NCI-H1694 treated with DMSO at 0.1 percent for 48 hours (cell line): ENCODE measurements at places on chromosomes 7 and 10.

DNA sequence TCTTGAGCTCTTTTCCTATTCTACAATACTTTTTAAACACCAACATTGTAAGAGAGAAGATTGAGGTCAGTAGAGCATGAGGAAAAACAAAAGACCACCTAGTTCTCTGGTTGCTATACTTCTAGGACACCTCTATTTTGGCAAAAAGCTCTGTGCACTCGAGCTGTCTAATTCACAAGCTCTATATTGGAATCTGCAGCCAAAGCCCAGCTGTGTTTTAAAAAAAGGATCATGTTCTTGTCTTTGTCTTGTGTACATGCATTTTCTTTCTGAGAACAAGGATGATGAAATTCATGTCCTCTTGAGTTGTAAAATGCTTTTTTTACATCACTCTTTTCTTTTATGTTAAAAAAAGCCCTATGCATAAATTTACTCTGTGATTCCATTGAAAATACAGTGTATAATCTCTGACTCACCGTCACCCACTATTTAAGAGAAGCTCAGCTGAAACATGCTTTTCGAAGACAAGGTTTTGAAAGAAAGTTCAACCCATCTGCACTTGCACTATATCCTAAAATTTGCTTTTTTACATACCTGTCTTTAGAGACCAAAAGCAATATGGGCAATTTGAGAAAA lies 215.5 kb upstream of the VSTM2A start:
- DNase-seq, result no peak

GRCh38 chr10:107924458-107924857 lies 760.0 kb upstream of the SORCS1 start:
- no peak for DNase-seq

DNA sequence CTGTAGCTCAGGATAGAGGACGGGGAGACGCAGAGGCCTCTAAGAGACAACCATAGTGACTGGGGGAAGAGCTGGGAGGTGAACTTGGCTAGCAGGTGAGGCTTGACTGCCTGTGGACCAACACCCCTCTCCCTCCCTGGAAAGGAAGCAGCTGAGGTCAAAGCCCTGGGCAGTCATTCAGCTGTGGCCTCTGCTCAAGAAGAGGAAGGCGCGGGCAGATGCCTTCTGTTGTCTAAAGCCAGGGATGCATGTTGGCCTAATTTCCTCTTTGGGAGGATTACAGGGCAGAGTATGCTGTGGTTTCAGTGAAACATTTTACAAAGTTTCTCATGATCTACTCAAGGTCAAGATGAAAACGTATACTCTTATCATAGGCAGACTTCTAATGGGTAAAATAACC lies 327.1 kb downstream of the PRPF18 start:
- no peak for DNase-seq

DNA sequence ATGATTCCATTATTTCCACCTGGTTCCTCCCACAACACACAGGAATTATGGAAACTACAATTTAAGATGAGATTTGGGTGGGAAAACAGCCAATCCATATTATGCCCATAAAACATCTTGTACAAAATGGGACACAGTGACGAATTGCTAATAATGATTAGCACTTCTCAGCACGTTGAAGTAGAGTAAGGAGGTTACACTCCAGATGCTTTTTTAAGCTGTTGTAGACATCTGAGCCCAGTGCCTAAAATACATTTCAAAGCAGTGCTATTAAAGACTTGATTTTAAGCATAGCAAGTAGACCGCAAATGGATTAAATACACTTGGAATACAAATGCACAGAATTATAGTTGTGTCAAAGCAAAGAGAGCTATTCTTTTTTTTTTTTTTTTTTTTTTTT lies 105.9 kb downstream of the AASS start:
- no peak for DNase-seq

GRCh38 chr7:6271060-6271658 lies 1.3 kb downstream of the CYTH3 start:
- DNase-seq, result peak; percentile 43

DNA sequence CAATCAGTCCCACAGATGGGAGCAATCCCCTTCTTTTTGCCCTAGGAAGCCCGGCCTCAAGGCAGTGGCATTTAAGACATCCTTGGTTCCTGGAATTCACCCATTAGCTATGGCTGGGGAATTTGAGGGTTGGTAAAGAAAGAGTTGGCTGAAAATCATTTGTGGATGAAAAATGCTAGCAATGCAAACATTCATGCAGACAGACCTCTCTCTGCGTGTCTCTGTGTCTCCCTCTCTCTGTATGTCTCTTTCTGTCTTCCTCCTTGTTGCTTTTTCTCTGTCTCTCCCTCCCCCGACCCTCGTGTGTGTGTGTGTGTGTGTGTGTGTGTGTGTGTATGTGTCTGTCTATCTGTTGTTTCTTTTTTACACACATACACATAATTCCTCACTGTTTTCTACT lies 19.4 kb downstream of the LDB3 start:
- DNase-seq, result no peak

GRCh38 chr7:25852211-25852938 lies 299.6 kb upstream of the NFE2L3 start:
- DNase-seq, result no peak

GRCh38 chr10:90227217-90227656 lies 525.8 kb downstream of the KIF20B start:
- no peak for DNase-seq

DNA sequence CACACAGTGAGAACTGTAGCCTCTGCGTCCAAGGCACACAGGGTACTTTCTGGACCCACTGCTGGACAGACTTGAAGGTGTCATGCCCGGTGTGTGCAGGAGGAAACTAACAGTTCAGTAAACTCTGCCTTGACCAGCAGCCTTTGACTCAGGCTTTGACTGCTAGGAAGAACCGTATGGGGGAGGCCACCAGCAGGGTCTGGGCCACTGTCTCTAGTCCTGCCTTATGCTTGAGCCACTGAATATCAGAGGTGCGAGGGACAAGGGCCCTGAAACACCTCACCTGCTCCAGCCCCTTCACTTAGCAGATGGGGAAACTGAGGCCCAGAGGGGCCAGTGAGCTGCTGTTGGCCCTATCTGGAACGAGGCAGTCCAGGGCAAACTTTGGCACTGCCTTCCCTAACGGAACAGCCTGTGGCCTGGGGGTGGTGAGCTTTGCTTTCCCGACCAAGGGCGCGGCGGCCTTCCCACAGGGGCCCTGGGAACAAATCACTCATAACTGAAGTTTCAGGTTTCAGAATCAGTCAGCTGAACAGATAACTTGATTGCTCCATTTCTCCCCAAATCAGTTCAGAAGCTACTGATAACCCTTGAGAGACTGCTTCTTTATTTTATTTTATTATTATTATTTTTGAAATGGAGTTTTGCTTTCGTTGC lies 130.0 kb downstream of the FAM53B start:
- DNase-seq, result no peak

DNA sequence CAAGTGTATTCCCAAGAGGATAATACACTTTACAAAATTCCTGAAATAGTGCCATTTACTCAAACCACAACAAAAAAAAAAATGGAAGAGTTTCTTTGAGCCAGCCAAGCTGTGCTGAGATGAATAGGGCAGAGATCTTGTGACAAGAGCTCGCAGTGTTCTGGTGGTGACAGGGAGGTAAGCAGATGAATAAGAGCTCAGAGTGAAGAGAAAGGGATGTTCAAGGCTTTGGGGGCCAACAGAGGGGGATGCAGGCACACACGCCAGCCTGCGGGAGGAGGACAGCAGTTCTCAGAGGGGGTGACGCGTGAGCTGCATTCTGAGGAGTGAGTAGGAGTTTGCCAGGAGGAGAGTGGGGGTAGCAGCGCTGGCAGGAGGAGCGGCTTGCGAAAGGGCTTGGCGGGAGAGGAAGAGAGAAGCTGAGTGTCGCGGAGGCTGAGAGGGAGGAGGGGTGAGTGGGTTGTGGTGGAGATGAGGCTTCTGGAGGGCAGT lies 194.4 kb upstream of the IMMP2L start:
- no peak for DNase-seq

- DNase-seq, result no peak
Measured at GRCh38 chr10:78260141-78260540, 226.5 kb downstream of the RPS24 start.

DNA sequence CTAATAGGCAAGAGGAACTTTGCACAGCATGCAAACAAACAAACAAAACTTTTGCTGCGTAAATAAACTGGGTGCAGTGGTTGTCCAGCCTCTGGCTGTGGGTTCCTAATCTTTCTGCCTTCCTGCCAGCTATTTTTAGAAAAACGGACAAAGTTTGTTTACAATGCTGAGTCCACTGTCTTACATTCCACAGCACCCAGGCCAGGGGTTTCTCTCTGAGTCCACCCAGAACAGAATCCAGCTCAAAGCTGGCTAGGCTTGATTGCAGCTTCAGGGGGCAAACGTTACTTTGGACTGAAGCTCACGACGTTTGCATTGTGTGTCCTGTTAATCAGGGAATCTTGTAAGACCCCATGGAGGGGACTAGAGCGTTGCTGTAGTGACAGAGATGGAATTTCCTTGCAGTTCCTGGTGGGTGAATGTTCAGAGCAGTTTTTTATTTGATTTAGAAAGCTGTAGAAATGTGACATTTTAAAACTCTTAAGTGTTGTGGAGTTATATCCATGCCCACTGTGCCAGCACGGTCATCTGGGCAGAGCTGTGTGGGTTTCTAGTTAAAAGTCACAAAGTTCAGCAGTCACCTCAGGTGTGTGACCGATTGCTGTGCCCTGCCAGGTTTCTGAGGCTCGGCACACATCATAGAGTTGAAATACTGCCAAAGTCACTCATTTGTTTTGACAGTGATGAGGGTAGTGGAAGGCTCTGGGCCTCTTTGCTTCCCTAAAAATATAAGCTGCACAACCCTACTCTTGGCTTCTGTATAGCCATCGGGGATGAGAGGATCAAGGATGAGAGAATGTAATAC lies 247.0 kb downstream of the STK31 start:
- no peak for DNase-seq

- no peak for DNase-seq
Measured at GRCh38 chr10:36050763-36051499, 408.8 kb upstream of the FZD8 start.

DNA sequence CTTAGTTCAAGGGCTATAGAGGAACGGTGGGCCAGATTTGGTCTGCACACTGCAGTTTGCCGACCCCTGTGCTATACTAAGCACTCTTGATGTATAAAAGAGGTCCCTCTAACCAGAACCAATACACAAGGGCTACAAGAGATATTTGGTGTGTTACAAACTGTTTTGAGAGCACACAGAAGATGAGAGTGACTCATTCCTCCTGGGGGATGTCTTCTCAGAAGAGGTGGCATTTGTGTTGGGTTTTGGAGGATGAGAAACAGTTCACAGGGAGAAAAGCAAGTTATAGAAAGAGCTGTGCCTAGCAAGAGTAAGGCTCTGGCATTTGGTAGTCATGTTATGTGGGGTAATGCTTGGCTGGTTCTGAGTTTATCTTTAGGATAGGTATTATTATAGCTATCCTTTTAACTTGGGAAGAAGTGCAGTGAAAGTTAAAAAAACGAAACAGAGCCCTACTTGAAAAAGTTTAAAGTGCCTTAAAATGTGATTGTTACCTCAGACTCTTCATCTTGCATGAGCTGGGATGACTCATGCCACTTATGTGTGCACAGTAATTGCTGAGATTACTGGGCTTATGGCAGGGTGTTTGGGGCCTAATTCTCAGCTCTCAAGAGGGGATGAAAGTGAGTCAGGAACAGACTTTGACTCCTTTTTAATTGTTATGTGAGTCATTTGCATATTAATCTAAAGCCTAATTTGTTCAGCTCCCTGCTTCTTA lies 160.4 kb downstream of the KIF20B start:
- DNase-seq, result no peak

- DNase-seq, result no peak
Measured at GRCh38 chr10:21014141-21014540, 117.0 kb upstream of the NEBL start.

- no peak for DNase-seq
Measured at GRCh38 chr10:75851580-75852345, 420.3 kb downstream of the LRMDA start.

- no peak for DNase-seq
Measured at GRCh38 chr10:53898532-53898931, 902.5 kb downstream of the PCDH15 start.

DNA sequence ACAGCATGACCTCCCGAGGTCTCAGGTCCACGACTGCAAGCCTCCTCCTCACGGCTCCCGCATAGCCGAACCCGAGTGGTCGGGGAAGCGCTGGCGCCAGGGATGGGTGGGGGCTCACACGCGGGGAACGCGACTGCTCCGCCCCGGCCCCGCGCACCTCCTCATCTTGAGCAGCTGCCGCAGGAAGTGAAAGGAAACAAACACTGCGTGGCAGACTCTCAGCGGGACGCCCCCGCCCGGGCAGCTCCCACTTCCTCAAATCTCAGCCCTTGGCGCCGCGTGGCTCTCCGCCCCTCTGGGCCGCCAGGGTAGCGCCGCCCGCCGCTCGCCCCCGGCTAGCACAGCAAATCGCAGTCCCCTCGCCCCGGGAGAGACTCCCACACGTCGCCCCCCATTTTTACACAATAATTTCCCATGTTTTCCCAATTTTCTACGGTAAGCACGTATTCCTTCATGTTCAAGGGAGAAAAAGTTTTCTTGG lies at the start of gene TMEM243:
Gene TMEM243, minus strand, starts transcription at position 188 of the 481 bp plus-strand sequence. CDS start 229 bp downstream, outside the sequence.
- DNase-seq, result no peak

- no peak for DNase-seq
Measured at GRCh38 chr7:69619054-69619453, 20.8 kb downstream of the AUTS2 start.

GRCh38 chr10:6255548-6256061 lies 52.9 kb downstream of the PFKFB3 start:
- no peak for DNase-seq

DNA sequence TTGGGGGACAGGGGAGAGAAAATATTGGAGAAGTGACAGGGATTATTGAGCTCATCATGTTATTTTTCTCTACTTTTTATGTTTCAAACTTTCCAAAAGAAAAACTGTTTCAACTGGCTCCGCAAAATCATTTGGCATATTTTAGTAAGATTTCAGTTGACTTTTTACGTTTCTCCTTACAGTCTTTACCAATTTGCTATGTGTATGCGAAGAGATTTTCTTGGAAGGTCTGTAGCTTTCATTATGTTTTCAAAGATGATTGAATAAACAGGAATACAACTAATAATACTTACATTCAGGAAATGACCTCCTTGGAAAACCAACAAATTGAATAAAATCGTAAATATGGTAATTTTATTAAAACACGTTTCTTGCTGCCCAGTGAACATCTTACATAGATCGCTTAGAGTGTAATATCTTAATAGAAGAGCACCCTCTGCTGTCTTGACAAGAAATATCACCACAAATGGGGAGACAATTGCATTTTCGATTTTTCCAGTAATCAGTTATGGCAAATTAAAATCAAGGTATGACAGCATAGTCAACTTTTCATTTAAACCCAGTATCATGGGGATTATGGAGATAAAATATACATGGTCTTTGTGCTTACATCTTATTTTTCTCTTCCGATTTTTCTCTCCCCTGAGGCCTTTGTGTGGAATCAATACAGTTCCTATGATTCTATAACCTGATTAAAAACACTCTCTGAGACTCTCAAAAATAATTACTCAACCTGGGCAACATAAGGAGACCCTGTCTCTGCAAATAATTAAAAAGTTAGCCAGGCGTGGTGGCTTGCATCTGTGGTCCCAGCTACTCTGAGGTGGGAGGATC lies 43.1 kb downstream of the MBL2 start:
- DNase-seq, result no peak

- DNase-seq, result no peak
Measured at GRCh38 chr10:132904181-132904813, 38.1 kb downstream of the CFAP46 start.
